ENCODE measurements at places on chromosomes 1 and 21. TPM values are rescaled to one million over a fixed set of nuclear protein-coding genes. Genes with fewer than 3 reads are reported as not detected.
A peak's percentile ranks its signal among the peaks of the same experiment; 100 is the strongest.

GRCh38 chr1:17260264-17260663 lies 11.4 kb downstream of the PADI3 start:
- no peak for DNase-seq

- no peak for DNase-seq
Observed at GRCh38 chr21:45266518-45267389, 20.9 kb downstream of the POFUT2 start.

DNA sequence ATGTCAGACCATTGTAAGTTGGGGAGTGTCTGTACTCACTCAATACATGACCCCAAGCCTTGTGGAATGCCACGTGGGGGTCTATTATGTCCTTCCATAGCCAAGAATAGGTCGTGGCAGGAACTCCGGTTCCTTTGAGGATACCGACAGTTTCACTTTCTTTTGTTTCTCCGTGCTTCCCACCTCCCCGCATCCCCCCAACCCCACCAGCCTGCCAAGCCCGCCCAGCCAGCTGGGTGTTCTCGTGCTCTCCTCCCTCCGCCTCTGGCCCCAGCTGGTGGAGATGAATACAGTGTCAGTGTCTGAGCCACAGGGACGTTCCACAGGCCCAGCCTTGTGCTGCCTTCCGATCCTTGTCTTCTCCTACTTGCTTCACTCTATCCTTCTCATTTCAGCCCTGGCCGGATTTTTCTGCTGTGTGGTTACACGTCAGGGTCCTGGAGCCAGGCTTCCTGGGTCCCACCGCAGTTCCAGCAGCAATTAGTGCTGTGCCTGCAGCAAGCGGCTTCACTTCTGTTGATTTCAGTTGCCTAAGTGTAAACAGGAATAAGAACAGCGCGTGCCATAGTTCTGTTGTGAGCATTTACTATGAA lies 4.1 kb upstream of the AGTRAP start:
- peak; percentile 71 for DNase-seq

- DNase-seq = no peak
Observed at GRCh38 chr1:111880881-111881837, 108.3 kb downstream of the KCND3 start.

The CELA3B gene
- total RNA-seq = not detected

The C1orf210 gene
- not detected for total RNA-seq
